ENCODE measurements at places on chromosomes 2 and 18.

GRCh38 chr2:17475286-17475685, 43.0 kb downstream of the RAD51AP2 start:
- DNase-seq = no peak

DNA sequence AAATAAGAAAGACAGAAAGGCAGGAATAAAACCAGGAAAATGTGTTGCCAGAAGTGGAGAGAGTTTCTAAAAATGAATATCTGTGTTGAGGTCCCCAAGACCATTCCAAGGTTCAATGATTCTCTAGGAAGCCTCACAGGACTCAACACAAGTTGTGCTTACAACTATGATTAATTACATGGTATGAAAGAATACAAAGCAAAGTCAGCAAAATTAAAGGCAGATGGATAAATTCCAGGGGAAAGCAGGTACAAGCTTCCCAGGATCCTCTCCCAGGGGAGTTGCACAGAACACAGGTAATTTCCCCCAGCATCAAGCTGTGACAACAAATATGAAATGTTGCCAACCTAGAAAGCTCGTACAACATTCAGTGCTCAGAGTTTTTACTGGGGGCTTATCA, 154.4 kb upstream of the HNMT start:
- no peak for DNase-seq

DNA sequence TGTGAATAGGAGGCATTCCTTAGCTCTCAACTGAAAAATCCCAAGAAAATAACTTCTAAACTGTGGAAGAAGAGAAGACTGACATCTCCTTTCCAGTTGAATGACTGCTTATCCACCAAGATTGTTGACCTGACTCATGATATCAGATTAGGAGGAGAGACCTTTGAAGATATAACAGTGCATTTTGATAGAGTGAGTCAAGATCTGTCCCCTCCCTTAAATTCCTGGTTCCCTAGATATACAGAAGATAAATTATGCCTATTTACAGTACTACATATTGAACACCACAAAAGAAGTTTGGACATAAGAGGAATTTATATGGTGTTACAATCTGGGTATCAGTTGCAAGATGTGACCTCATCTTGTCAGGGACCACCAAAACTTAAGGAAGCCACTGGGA, 285.3 kb upstream of the ZSWIM2 start:
- no peak for DNase-seq

DNA sequence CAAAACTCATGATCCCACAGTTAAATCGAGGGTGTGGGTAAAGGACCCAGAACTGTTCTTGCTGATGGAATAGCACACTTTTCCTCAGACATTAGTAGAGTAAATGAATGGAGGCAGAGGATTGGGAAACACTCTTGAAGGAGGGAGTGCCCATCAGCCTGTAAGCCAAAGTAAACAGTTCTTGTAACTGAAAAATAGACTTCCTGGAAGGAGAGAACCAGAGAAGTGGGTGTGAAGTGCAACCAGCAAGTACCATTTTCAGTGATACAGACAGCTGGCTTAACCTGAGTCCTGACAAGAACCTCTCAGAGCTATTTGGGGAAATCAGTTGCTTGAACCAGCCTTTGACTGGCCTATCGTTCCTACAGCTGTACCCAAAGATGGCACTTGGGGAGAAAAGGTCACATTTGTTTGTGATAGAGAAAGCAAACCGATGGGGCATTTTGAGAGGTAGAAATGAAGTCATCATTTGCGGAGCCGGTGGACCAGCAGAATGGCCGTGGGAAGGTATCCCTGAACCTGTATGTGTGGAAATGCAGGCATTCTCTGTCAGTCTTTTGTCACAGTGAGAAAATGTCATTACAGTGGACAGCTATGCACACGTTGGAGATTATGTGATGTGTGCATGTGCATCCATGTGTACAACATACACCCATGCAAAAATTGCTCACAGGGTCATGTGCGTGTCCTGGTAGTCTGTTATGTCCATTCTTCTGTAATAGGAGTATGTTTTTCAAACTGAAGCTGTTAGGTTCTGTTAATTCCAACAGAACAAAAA, 17.8 kb downstream of the CRIM1 start:
- no peak for DNase-seq

- DNase-seq = no peak
Measured at GRCh38 chr2:112137516-112138158, 548 bp upstream of the FBLN7 start.

- DNase-seq = no peak
Measured at GRCh38 chr2:181158427-181158826, 178.0 kb downstream of the UBE2E3 start.

DNA sequence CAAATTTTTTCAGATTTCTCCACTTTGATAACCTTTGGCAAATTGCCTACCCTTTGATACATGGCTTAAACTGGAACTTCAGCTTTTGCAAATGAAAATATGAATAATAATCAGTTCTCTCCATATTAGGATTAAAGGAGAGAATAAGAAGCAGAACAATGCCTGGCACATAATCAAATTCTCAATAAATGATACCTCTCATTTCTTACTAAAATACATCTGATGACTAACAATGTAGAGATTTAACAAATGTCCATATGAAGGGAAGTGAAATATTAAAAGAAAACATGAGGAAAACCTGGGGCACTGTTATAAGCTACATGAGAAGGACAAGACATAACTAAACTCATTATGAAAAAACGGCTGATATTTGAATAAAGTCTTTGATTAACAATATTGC, 1103.6 kb downstream of the LRP1B start:
- DNase-seq = no peak

- DNase-seq = no peak
Measured at GRCh38 chr2:6580982-6581381, 284.7 kb downstream of the CMPK2 start.

DNA sequence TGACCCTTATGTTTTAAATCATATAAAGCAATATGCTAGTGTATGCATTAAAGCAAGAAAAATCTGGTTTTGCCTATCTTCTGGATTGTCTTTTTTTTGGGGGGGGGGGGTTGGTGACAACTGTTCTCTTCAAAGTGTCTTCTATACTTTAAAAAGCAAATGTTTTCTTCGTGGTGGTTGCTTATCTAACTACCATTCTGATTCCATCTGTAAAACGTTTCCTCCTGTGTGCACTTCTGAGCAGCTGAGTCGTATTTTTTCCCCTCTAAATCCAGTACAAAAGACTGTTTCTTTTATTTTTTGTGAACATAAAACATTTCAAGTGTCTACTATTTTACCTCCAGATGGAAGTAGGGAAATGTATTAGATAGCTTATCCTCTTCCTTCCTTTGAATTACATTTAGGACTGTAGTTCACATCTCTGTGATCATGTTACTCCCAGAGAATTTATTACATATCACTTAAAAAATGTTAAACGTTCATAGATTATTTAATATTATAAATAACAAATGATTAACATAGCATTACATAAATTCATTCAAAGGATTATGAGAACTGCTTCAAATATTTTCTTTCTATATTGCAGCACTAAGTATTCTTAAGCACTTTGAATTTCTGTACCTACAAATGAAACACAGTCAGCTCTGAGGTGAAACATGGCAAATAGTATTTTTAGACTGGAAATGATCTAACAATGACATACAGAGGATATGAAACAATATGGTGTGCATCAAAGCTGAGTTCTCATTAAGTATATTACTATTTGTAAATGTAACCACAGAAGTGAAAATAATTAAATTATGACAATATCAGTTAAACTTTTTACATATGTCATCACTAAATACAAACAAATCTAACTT, 56.4 kb downstream of the SCN3A start:
- no peak for DNase-seq

DNA sequence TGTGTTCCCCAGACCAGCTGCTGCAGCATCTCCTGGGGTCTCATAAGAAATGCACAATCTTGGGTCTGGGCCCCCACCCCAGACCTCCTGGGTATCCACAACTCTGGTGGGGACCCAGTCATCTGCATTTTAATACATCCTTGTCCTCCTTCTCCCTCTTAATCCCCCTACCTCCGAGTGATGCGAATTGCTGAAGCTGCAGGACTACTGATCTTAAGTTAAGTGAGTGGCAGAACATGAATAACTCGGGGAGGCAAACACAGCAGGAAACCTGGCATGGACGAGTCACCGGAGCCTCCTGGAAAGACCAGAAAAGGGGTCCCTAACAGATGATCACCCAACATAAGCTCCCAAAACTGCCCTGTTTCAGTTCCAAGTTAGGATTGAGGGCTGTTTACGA, 283.2 kb upstream of the MGAT5 start:
- no peak for DNase-seq

GRCh38 chr2:32963941-32964340, 17.2 kb downstream of the LTBP1 start:
- no peak for DNase-seq

DNA sequence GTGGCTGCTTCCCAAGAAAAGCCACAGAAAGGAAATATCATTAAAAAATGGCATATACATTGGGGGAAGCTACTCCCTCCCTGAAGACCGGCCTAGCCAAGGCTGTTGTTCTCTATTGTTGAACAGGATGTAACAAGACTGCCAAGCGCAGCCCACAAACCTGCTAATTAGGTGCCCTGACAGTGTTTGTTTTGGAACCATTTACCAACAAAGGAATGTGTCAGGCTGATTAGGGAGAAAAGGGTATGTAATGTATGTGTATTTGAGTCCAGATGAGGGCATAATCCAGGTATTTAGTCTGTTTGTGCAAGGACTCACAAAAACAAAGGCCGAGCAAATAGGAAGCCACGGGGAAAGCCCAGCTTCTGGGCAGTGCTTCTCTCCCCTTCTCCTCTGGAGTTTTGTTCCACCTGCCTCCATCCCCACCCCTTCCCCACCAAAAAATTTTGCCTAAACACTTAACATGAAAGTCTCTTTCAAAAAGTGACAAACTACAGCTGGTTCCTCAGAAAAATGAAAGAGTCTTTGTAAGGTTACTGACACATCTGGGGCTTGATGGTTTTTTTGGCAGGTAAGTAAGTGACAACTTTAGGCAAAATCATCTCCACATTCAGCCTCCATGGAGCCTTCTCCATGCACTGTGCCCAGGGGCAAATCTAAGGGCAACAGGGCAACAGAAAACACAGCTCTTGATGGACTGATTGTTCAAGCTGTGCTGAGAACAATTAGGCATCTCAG, 78.3 kb upstream of the FZD5 start:
- DNase-seq = no peak

DNA sequence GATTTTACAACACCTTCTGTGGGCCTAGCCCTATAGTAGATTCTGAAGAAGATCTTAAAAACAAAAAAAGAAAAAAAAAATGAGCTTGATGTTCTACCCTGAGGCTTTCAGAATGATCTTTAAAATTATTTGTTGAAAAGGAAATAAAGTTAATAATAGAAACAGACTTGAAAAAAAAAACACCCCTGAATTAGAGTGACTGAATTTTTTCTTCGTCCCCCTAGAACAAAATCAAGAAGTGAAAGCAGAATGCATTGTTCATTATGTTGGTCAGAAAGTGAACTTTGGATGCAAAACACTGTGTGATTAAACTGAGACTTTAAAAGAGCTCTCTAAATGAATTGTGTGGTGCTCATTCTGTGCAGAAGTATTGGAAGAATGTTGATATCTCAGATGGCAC, 1384.4 kb upstream of the PIK3C3 start:
- no peak for DNase-seq

DNA sequence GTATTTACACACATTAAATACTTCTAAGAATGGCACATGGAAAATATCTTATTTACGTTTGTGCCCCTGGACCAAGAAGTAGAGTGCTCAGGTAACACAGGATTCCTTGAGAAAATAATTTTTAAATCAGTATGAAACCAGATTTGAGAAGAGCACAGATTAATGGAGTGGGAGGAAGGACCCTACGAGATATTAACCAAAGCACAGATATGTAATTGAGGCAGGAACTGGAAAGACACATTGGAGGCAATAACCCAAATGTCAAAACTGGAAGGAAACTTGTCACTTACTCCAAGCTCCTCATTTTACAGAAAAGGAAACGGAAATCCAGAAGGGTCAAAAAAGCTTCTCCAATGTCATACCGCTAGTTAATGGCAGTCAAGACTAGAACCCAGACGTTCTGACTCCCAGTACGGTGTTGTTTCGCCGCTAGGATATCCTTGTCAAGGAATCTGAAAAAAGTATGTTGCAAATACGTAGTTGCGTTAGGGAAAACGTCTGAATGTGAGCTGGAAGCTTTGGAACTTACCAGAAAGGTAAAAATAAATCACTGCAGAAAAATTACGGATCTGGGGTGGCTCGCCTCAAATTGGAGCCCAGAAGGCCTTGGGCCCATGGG, 634 bp downstream of the MTIF2 start:
- DNase-seq = no peak

DNA sequence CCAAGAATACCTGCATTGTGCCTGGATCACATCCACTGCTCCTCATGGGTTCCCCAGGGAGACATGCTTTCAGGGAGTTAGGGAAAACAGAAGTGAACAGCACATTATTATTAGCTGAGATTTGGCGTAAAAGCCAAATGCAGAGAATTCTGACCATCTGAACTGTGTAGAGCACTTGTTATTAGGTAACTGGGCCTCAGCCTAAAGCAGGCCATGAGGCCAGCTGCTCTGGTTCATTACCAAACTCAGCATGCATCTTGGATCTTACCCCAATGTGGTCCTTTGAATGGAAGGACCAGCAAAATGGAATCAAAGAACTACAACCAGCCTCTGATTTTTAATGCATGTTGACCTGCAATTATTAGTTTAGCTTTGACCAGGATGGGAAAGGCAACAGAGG, 322.3 kb downstream of the KCNS3 start:
- DNase-seq = no peak

- DNase-seq = no peak
Measured at GRCh38 chr18:62777814-62778213, 62.5 kb downstream of the PHLPP1 start.

- DNase-seq = no peak
Measured at GRCh38 chr2:239636808-239637207, 236.0 kb upstream of the HDAC4 start.

GRCh38 chr2:74503506-74504475, 3.7 kb downstream of the PCGF1 start:
- no peak for DNase-seq

GRCh38 chr2:36059691-36060090, 295.9 kb upstream of the CRIM1 start:
- no peak for DNase-seq

DNA sequence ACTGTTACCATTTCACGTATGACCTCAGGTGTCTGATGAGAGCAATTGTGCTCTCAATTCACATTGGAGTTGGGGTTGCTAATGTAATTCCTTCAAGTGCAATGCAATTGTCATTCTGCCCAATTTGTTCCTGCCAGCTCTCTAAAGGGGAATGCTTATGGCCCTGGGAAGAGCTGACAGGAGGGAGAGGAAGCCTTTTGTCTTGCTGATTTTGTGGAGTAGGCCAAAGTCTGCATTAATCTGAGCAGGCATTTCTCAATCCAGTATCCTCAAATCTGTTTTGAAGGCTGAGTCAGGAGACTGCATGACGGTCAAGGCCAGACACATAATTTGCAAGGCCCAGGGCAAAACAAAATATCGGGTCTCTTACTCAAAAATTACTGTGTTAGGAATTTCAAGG, 326.4 kb upstream of the SPHKAP start:
- no peak for DNase-seq

DNA sequence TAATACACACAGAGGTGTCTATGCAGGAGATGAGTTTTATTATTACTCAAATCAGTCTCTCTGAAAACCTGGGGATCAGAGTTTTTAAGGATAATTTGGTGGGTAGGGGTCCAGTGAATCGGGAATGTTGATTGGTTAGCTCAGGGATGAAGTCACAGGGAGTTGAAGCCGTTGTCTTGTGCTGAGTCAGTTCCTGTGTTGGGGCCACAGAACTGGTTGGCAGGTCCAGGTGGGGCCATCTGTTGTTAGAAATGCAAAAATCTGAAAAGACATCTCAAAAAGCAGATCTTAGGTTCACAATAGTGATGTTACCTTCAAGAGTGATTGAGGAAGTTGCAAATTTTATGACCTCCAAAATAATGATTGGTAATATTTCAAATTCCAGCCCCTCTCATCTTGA, 86.9 kb downstream of the VSNL1 start:
- DNase-seq = no peak

Data from ecto neural progenitor cell (in vitro differentiated cells).